Lower leg skin (tissue), 4 donors: ENCODE measurements at places on chromosomes 1 and 21.
A peak's percentile ranks its signal among the peaks of the same experiment; 100 is the strongest.

DNA sequence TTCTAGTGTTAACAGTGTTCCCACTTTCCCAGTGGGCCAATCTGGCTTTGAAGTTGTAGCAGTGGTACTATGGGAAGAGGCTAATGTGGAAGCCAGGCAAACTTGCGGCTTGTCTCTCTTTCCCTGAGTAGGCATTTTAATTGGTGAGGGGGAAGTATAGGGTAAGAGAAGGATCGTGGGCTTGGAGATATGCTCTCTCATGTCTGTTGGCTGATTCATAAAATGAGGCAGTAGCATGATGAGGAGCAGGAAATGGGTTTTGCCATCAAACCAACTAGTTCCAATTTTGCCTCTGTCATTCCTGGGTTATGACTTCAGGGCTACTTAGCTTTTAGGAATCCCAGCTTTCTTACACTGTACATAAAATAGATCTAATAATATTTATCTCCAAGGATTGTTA is 12.1 kb downstream of the C8A start:
- DNase-seq: no peak

GRCh38 chr1:234715252-234716014 is 105.5 kb upstream of the IRF2BP2 start:
- DNase-seq: no peak

DNA sequence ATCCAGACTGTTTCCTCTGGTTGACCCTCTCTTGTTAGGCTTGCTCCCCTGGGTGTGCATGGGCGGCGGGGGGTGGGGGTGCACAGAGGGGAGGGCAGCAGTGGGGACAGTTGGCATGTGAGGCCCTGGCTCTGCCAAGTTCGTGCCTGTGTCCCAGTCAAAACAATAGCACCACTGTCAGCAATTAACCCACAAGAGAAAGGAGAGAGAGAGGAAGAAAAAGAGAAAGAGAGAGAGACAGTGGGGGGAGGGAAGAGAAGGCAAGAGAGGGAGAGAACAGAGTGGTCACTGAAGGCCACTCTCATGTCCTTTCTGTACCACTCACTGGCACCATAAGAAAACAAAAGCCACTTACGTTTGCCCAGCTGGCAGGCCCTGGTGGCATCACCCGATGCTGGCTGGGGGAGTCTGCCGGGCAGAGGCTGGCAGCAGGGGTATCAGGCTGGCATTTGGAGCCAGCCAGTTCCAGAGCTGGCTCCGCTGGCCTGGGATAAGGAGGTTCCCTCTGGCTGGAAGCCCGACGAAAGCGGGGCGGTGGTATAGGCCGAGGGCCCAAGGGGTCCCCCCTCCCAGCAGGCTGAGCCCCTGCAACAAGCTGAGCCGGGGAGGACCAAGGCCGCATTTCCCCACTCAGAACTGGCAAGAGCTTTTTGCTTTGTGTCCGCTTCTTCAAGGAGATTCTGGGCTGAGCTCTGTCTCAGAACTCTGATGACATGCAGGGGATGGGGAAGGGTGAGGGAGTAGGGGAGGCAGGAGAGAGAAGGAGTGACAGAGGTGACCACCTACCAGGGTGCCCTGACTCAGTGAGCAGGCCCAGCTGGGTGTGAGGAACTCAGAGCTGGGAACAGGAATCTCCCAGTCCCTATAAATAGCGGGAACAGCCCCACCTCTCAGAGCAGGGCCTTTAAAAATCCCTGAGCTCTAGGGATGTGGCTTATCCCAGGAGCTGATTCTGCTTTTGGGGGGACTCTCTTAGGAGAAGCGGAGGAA is 27.9 kb downstream of the PIK3C2B start:
- no peak for DNase-seq

GRCh38 chr21:28127175-28127785 is 865.4 kb downstream of the LTN1 start:
- no peak for DNase-seq

GRCh38 chr1:10788592-10789006 is 7.8 kb downstream of the CASZ1 start:
- DNase-seq: no peak

DNA sequence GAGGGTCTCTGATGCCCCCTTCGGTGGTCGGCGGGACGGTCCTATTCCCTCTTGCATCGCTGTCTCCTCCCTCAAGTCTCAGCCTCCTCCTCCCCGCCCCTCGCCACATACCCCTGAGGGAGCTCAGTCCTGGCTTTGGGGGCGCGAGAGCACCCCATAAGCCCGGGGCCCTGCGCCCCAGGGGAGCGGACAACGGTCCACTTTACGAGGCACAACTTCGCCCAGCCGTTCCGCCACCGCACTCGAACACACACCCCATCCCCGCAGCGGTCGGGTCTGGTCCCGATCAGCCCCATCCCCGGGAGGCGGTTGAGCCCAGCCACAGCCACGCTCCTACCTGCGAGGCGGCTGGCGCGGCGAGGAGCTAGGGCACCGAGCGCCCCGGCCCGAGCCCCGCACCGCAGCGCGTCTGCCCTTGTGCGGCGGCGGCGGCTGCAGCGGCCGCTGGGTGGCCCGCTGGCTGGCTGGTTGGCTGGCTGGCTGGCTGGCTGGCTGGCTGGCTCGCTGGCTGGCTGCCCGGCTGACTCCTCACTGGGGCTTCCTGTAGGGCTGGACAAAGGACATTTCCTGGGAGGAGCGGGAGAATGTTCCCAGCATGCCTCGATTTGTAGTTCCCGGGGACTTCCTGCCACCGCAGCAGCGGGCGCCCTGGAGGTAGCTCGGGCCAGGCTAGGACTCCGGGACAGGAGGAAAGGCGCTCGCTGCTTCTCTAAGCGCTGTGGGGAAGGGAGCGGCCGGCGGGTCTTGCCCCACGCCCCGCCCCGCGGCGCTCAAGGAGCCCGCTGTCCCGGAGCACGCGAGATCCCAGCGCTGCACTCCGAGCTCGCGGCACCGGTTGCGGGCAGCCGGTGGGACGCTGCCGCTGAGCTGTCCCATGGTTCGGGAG is at the start of gene ZNF697:
TSS of gene ZNF697 (minus strand) at position 533 of the 886 bp plus-strand sequence. CDS start 22,166 bp downstream, outside the sequence.
- DNase-seq: peak; percentile 96

DNA sequence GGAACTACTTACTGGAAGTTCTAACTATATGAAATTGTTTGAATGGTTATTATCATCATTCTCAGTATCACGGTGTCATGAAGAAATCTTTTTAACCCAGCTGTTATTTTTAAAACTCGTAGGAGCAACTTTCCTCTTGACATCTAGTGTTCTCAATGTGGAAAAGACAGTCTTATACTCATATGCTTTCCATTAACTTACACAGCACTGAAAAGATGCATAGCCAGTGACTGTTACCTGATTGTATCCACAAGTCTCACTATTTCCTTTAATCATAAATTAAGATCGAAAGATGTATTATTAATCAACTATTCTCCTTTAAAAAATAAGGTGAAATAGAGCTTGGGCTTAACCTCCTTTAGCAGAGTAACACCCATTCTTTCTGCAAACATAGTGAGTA is 59.7 kb upstream of the TNFSF4 start:
- no peak for DNase-seq

GRCh38 chr21:42676808-42677207 is 23.4 kb downstream of the PDE9A start:
- no peak for DNase-seq

GRCh38 chr1:14602136-14602535 is 3.7 kb downstream of the KAZN start:
- peak; percentile 91 for DNase-seq

- DNase-seq: no peak
These were observed 497.7 kb downstream of the NPHP4 start for GRCh38 chr1:5494518-5494917.

- DNase-seq: no peak
These were observed 60.4 kb downstream of the CAPZB start for GRCh38 chr1:19424651-19425570.

DNA sequence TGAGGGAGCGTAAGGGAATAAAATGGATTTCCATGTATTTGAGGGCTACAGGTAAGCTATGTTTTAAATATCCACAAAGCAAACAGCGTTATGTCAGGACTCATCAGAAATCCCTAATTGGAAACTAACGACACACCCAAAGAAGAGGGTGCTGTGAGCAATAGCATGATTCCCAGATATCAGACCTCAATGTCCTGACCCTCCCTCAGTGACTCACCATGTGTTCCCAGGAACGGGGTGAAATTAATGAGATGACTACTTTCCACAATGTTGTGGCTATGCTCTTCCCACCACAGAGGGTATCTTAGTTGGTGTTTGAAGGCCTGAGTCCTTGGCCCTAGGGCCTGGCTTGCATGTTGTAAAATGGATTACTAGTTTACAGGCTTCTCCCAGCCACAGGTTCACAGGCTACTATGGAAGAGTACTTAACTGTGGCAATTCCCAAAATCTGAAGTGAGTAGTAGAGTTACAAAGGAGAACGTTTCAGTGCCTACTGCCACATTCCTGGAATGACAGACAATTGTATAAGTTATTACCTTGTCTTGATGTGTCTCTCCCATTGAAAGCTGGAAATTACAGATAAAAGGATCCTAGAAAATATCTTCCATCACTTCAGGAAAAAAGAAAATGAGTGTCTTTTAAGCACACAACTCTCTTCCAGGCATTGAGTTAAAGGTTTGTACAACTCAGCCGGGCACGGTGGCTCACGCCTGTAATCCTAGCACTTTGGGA is 1.7 kb upstream of the KRTAP11-1 start:
- DNase-seq: no peak

- peak; percentile 16 for DNase-seq
These were observed 48.4 kb downstream of the COLGALT2 start for GRCh38 chr1:183989078-183989577.

GRCh38 chr1:188228623-188229022 is 1399.9 kb downstream of the PLA2G4A start:
- no peak for DNase-seq

DNA sequence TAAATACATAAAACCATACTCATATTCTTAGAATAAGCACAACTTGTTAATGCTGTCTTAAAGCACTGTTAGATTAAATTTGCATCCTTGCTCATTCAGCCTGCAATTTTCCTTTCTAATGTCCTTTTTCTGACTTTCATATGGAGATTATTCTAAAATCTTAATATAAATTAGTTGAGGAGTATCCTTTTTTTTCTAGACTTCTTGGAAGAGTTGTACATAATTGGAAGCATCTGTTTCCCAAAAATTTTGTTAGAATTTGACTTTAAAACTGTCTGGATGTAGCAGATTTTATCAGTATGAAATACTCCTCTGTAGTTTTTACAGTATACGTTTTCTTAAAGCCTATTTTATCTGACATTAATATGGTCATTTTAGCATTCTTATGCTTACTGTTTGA is 9.7 kb downstream of the KIFAP3 start:
- no peak for DNase-seq
